ENCODE measurements at places on chromosomes 11 and 22.

- no peak for DNase-seq
Observed at GRCh38 chr22:50678651-50679521, 6.3 kb downstream of the SHANK3 start.

DNA sequence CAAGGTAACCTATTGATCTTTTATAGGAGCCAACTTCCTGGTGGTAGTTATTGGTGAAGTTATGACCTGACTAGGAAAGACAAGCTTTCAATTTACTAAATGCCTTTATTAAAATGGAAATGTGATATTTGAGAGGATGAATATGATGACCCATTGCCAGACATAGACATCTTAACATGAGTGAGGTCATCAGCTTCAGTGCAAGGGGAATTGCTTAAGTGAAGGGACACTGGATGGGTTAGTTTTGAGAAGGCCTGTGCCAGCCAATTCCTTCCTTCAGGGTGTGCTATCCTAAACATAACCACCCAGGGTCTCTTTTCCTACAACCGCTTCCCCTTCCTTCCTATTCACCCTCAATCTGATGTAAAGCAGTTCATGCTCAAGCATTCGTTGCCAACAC is 21.5 kb downstream of the NAV2 start:
- DNase-seq: no peak

DNA sequence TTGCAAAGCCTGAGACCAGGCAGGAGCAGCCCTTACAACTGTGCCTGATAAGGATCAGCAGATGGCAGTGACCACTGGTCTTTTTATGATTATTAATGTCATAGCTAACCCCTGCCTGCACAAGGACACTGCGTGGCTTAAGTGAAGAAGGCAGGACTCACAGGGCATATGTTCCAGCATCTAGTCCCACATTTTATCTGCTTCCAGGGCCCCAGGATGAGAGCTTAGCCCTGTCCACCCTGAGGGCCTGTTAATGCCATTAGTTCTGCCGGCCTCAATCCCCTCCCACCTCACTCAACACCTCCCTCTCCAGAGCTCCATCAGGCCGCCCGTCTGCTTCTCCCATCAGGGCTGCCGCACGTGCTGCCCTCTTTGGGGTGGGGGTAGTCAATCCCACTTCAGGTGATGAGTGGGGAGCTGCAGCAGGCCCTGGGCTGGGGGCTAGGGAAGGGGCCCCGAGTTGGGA is 33.1 kb upstream of the TSPAN18 start:
- DNase-seq: no peak

GRCh38 chr11:46916286-46917108 is 1.9 kb downstream of the LRP4 start:
- no peak for DNase-seq

DNA sequence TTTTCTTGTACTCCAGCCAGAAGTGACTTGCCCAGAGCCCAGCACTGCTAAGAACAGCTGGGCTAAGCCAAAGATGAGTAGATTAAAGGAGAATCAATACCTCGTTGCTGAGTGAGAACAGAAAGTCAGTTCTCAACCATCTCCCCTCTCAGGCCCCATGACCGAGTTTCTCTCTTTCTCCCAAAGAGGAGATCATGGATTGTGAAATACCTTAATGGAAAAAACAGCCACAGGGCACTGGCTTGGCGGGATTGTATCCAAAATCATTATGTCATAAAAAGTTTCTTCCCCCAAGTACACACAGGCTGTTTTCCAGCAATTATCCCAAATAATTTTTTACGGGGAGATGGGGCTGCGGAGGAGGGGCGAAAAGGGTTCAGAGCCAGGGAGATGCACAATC is 111.8 kb upstream of the TMEM45B start:
- DNase-seq: no peak

- DNase-seq: no peak
Observed at GRCh38 chr11:19160847-19161246, 40.9 kb downstream of the CSRP3 start.

DNA sequence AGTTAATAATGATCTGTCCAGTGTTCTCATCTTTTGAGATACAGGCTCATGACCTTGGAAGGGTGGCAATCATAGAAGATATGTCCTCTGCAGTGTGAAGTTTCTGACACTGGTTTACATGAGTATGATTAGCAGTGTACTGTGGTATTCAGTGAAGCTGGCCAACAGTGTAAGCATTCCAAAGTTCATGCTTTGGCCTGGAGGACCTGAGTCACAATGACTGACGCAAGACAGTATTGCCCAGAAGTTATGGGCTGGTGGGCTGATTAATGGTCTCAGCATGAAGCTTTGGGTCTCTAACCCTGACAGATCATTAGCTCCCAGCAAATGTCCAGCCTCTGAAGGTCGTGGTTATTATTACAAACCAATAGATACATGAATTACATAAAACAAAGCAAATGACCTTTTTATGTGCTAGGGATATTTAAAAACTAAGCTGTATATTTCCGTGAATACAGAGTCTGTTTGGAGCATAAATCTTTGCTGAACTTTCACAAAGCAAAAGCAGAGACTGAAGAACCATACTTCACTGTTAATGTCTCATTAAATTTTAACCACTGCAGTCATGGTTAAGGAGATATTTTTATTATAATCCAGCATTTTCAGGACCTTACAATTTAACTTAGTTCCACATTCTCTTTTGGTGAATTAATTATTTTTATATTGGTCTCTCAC is 28.3 kb upstream of the USP47 start:
- DNase-seq: no peak

DNA sequence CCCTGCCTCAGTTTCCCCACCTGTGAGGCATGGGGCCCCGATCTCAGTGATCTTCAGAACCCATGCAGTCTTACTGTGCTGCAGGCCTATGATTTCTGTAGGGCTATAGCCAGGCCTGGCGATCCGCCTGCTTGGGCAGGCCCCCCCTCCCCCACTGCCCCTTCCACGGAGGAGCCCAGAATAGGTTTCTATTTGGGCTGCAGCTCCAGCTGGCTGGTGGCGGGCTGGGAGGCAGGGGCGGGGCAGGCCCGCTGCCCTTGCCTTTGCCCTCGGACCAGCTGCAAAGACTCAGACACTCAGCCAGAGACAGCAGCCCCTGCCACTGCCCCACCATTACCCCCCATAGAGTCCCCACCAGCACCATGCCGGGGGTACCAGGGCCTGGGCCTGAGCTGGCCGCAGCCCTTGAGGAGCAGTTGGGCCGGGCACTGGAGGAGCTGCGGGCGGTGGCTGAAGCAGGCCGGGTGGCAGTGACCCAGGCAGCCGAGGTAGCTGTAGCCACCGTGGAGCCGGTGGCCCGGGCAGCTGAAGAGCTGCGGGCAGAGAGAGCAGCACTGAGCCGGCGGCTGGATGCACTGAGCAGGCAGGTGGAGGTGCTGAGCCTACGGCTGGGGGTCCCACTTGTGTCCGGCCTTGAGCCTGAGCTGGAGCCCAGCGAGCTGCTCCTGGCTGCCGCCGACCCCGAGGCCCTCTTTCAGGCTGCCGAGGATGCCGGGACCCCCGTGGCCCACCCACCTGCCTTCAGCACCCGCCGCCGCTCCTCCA is 12.2 kb downstream of the SMTN start:
- no peak for DNase-seq

DNA sequence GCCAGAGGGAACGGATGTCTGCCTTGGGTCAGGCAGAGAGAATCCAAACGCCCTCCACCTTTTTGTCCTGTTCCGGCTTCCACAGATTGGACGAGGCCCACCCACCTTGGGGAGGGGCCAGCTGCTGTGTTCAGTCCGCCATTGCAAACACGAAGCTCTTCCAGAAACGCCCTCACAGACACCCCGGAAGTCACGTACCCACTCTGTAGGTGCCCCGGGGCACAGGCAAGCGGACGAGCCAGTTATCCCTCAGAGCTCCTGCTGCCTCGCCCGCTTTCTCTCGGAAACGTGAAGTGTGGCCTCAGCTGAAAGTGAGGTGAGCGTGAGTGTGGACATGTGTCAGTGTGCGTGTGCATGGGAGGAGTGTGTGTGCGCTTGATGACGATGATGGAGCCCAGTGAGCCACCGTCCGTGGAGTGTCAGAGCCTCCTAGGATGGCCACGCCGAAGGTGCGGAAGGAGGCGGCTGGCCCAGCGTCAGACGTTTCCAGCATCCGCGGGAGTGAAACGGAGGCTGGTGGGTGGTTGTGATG is 869.2 kb downstream of the TBC1D22A start:
- DNase-seq: peak; percentile 8

DNA sequence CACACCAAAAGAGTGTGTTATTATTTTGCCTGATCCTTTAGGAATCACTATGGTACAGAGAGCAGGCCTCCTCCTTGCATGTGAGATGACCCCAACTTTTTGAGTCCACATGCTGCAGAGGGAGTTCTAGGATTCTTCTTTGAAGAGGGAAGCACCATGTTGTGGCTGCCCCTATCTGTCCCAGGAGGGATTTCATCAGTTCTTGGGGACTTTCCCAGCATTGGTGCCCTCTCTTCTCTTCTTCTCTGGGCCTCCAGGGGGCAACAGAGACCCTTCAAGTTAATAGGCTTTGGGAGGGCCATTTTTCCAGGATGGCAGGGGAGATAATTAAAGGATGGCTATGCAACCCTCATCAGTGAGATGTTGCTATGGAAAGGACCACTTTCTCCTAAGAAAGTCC is 3.6 kb downstream of the MMP1 start:
- DNase-seq: no peak

GRCh38 chr11:108727665-108728064 is 62.8 kb downstream of the DDX10 start:
- DNase-seq: no peak

DNA sequence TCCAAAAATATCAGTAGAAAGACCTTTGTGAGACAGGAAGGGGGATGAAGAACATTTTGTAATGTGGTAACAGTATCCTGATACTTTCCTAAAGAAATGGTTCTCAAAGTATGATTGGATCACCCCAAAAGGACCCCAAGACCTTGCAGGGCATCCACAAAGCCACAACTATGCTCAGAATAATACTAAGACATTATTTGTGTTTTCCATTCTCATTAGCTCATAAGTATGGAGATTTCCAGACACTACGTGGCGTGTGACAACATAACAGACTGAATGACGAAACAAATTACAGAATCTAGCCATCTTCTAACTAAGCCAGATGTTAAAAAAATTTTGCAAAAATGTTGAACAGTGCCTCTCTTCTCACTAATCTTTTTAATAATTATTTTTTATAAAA is 24.9 kb downstream of the CHEK2 start:
- no peak for DNase-seq

DNA sequence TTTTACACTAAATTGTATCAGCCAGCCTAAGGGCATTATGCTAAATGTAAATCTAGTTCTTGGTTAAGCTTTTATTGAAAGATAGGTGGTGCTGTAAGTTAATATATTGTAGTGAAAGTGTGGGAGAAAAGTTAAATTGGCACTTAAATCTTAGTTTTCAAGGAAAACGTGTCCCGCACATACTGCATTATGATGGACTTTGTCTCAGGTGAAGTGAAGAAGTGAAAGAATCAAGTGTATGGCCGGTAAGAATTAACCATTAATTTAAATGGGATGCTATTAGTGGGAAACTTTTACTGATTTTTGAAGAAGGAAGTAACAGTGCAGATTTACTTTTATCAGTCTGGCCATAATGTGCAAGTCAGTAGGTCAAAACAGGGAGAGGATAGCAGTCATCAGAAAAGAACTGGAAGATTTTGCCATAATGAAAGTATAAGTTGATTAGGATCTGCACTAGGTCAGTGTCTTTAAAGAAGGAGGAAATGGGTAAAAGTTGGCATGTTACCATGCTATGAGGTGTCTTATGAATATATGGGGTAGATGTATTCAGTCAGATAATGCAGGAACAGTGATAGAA is 81.6 kb downstream of the PDHX start:
- DNase-seq: no peak

DNA sequence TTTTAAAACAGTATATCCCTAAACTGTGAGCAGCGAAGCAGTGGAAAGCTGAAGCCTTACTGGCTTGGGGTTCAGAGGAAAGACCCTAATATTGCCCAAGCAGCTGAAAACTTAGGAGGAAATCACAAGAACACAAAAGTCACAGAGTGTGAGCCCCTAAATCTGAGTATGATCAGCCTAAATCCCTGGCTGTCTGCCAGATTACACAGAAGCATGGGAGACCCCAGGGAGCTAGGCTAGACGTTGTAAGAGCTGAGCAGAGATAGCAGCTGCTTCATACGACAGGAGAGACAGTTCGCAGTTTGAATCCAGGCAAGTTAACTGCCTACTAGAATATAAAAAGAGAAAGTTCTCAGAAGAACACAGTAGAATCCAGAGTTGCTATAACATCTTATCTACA is 81.2 kb downstream of the PACS1 start:
- DNase-seq: no peak

Measured in CD4-positive, alpha-beta T cell treated with Interleukin-4 for 1 hour (primary cell).